ENCODE measurements at places on chromosomes 5 and 9. TPM values are rescaled to one million over a fixed set of nuclear protein-coding genes. Genes with fewer than 3 reads are reported as not detected.

- no peak for DNase-seq
Measured at GRCh38 chr9:69297300-69297980, 27.6 kb upstream of the ENTREP1 start.

DNA sequence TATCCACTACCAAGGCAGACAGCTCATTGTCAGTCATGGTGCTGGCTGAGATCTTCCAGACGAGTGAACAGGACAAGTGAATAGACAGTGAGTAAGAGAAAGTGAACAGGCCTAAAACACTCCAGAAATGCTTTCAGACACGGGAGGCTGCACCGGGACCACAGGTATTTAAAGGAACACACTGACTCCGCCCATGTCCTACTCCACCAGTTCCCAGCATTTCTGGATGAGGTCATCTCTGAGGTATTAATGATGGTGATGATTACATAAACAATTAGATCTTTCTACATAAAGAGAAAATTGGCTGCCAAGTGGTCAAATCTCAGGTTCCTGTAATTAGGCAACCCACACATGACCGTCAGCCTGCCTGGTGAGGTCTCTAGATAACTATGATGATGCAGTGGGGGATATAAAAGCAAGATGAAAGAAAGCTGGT is at the start of gene ACTBL2:
Gene ACTBL2, minus strand, starts transcription at position 141 of the 436 bp plus-strand sequence. Its CDS starts 104 bp downstream, at position 37.
- DNase-seq, result no peak

GRCh38 chr5:76450054-76450453 is 47.0 kb downstream of the IQGAP2 start:
- DNase-seq, result no peak

DNA sequence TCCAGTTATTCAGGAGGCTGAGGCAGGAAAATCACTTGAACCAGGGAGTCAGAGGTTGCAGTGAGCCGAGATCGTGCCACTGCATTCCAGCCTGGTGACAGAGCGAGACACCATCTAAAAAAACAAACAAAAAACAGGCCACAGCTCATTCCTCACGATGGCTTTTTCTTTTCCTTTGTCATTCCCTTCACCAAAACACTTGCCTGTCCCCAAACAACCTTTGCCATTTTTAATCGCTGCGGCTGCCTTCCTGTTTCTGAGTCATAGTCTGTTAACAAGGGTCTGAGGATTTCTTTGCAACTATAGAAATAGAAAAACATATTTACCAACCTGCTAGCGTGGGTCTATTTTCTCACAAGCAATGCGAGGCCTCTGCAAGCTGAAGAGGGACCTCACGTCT is 123.0 kb upstream of the FSTL4 start:
- no peak for DNase-seq

- no peak for DNase-seq
Measured at GRCh38 chr9:115615821-115616665, 498.1 kb upstream of the TNC start.

Gene PCDHA8
- 0.46 TPM for total RNA-seq

Gene EGFL7
- 274 TPM for total RNA-seq
